NCI-H526 treated with DMSO at 0.1 percent for 48 hours (cell line): ENCODE measurements at places on chromosomes 12 and 14.

DNA sequence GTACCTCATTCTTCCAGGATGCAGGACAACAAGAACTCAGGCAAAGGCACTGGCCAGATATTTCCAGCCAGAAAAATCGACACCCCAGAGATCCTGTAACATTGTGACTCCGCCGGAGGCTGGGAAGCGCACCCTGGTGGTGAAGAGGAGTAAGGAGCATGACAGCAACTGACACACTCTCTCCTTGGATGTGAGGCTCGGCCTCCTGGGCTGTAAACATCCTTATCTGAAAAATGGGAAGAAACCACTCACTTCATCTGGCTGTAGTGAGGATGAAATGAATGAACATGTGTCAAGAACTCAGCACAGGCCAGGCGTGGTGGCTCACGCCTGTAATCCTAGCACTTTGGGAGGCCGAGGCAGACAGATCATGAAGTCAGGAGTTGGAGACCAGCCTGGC, 27.5 kb downstream of the TCHP start:
- DNase-seq: no peak

DNA sequence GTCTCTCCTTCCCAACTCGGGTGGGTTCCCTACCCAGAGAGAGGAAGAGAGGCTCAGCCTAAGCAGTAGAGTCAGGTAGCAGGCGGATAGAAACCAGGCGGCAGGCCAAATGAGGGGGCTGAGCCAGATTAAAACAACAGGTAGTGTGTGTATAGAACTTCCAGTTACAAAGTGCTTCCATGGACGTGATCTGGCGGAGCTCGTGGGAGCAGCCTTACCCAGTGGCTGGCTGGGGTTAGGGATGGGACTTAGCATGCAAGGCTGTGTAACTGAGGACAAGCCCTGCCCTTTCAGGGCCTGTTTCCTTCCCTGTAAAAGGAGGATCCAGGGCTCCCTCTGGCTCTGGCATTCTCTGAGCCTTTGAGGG, 8.3 kb downstream of the KRT80 start:
- no peak for DNase-seq

GRCh38 chr12:85575120-85576096, 260.8 kb downstream of the RASSF9 start:
- peak; percentile 76 for DNase-seq

DNA sequence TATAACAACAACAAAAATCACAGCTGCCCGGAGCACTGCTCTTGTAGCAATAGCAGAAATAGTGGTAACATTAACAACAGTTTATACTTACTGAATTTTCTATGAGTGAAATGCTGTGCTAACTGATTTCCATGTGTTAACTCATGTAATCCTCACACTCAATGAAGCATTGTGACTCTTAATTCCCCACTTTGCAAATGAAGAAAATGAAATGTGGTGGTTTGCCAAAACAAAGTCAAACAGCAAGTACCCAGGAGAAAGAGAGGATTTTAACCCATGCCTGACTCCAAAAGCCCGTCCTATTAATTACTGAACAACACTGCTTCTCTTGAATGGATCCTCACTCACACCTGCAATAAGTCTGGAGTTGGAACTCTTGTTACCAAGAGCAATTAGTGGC, 123.5 kb downstream of the MED13L start:
- no peak for DNase-seq

- DNase-seq: no peak
Measured at GRCh38 chr12:115998119-115998633, 279.3 kb downstream of the MED13L start.
